ENCODE measurements at places on chromosomes 6 and 20. TPM values are rescaled to one million over a fixed set of nuclear protein-coding genes. Genes with fewer than 3 reads are reported as not detected.
A peak's percentile ranks its signal among the peaks of the same experiment; 100 is the strongest.

EFCAB8 gene
- not detected for total RNA-seq

PSORS1C2 gene
- total RNA-seq, result not detected

- peaks cover 14% of the 10 kb centered on the region for H3K36me3 ChIP-seq
- DNase-seq, result peak; percentile 63
- peaks cover 41% of the 10 kb centered on the region for H3K4me1 ChIP-seq
- H3K27ac ChIP-seq, result peak overlapping the region; percentile 94
Observed at GRCh38 chr6:45504947-45505346, 127.2 kb upstream of the SUPT3H start.

DNA sequence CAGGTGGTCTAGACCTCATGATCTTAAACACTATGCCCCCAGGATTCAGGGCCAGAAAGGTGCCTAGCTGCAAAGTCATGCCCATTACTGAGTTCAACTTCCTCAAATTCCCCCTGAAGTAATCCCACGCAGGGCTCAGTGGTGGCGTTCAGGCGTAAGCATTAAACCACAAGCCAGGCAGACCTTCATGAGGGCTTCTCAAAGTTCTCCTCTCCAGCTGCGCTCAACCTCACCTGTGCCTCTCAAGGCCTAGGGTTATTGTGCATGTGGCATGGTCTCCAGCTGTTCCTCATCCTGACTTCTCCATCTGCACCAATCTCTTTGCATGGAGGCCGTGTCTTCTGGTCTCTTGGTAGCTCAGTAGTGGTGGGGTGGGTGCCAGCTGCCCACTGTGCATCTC lies 113.6 kb downstream of the TSHZ2 start:
- peaks cover 26% of the 10 kb centered on the region for H3K27me3 ChIP-seq
- no peak for DNase-seq
- H3K27ac ChIP-seq, result no peak overlapping the region
- no peak overlapping the region for H3K4me3 ChIP-seq

- no peaks in the 10 kb centered on the region for H3K36me3 ChIP-seq
- no peaks in the 10 kb centered on the region for H3K27me3 ChIP-seq
- H3K4me3 ChIP-seq, result no peak overlapping the region
Observed at GRCh38 chr6:15213838-15214400, 31.9 kb upstream of the JARID2 start.

- H3K4me1 ChIP-seq, result peaks cover 37% of the 10 kb centered on the region
- H3K36me3 ChIP-seq, result no peaks in the 10 kb centered on the region
Observed at GRCh38 chr6:109424946-109425345, 15.5 kb downstream of the PPIL6 start.

GRCh38 chr20:50957798-50958614 lies at the start of gene DPM1:
Gene DPM1, minus strand, starts transcription at chr20:50958532. Its CDS starts 9 bp downstream, at chr20:50958523.
- H3K36me3 ChIP-seq, result peaks cover 35% of the 10 kb centered on the region
- H3K27ac ChIP-seq, result peak within 1 kb of the TSS; percentile 80
- H3K27me3 ChIP-seq, result no peaks in the 10 kb centered on the region
- peak within 1 kb of the TSS; percentile 92 for H3K4me3 ChIP-seq

DNA sequence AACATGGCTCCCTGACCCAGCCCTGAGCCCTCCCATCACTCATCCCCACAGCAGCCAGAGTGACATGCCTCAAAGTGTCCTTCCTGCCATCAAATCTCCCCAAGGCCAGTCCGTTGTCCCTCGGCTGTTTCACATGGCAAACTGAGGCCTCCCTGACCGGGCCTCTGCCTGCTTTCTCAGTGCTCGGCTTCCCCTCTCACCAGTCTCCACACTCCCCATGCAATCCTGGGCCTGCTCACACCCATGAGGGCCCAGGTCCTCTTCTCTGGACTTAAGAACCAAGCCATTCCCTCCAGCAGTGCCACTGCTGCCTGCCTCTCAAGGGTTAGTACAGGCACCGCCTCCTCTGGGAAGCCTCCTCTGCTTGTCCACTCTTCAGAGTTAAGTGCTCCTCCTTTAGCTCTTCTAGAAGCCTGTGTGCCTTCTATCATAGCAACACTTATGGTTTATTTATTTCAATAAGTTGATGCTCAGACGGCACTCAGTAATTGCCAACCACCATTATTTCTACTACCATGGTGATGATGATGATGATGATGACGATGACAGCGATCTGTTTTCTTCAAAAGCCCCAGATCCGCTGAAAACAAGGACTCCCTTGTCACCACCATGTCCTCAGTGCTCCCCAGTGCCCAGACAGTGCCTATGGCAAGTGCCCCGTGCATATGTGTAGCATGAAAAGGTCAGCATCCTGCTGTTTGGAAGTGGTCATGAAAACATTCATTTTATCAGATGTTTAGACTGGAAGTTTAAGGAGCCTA lies 449.0 kb downstream of the CDH26 start:
- H3K27me3 ChIP-seq, result no peaks in the 10 kb centered on the region
- H3K4me1 ChIP-seq, result no peaks in the 10 kb centered on the region
- no peak overlapping the region for H3K27ac ChIP-seq
- DNase-seq, result no peak

GRCh38 chr20:9412309-9412708 lies 102.1 kb upstream of the LAMP5 start:
- no peak overlapping the region for H3K4me3 ChIP-seq
- no peaks in the 10 kb centered on the region for H3K36me3 ChIP-seq
- H3K27ac ChIP-seq, result no peak overlapping the region
- no peak for DNase-seq

- peak overlapping the region; percentile 93 for H3K27ac ChIP-seq
- no peak overlapping the region for H3K4me3 ChIP-seq
- peaks cover 3% of the 10 kb centered on the region for H3K36me3 ChIP-seq
Observed at GRCh38 chr6:158418501-158418900, 106.2 kb downstream of the TULP4 start.

- no peaks in the 10 kb centered on the region for H3K36me3 ChIP-seq
- H3K27me3 ChIP-seq, result no peaks in the 10 kb centered on the region
- DNase-seq, result no peak
- H3K4me1 ChIP-seq, result peaks cover 9% of the 10 kb centered on the region
- H3K4me3 ChIP-seq, result no peak overlapping the region
Observed at GRCh38 chr20:15199698-15200097, 862.3 kb upstream of the FLRT3 start.

Measured in PC-3 (cell line).